ENCODE measurements at places on chromosomes 11 and 22. TPM values are rescaled to one million over a fixed set of nuclear protein-coding genes. Genes with fewer than 3 reads are reported as not detected.
A peak's percentile ranks its signal among the peaks of the same experiment; 100 is the strongest.

DNA sequence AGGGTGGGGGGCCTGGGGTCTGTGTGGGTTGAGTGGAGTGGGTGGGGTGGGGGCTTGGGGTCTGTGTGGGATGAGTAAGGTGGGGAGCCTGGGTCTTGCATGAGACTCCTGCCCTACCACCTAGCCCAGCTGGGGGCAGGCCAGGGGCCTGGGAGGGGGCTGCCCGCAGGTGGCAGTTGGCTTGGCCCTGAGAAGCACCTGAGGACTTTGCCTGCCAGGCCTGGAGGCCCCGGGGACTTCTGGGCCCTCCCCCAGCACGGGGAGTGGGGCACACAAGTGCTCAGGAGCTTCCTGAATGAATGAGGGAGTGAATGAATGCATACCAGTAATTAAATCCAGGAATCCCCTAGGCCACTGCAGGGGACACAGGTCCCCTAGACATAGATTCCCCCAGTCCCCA, 6.6 kb downstream of the PHLDA2 start:
- DNase-seq, result no peak

- no peak for DNase-seq
Observed at GRCh38 chr11:61841636-61842527, 13.8 kb downstream of the FADS2 start.

DNA sequence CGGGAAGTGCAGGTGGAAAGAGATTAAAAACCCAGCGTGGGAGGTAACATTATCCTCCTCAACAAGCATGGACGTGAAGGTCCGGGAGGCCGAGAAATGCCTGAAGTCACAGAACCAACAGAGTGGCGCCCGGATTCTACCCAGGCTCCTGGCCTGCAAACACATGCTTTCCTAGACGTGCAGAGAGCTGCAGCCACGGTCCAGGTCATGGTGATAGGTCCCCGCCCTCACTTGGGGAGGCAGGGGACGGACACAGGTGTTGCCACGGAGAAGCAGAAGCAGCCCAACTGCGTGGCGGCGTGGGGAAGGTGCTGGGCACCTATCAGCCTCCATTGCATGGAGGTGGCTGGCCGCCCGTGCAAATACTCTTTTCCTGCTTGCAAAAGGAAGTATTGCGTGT, 148.8 kb downstream of the MPPED1 start:
- no peak for DNase-seq

DNA sequence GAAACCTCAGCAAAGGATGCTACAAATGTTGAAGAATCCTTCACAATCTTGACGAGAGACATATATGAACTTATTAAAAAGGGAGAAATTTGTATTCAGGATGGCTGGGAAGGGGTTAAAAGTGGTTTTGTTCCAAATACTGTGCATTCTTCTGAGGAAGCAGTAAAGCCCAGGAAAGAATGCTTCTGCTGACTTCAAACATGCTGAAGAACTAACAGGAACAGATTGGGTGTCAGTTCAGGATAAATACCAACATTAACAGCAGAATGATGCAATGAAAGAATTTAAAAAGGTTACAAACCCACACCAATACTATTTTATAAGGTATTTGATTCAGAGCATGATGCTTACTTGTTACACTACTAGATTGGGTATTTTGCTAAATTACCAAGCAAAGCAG, 33.9 kb downstream of the RAB39A start:
- DNase-seq, result no peak

- no peak for DNase-seq
Observed at GRCh38 chr11:1082346-1082727, 7.7 kb downstream of the MUC2 start.

- DNase-seq, result peak; percentile 18
Observed at GRCh38 chr11:78659326-78660270, 84.9 kb upstream of the NARS2 start.

GRCh38 chr11:102317768-102318103, 452 bp downstream of the BIRC3 start:
- DNase-seq, result no peak

- no peak for DNase-seq
Observed at GRCh38 chr22:40352763-40353162, 6.5 kb downstream of the ADSL start.

DNA sequence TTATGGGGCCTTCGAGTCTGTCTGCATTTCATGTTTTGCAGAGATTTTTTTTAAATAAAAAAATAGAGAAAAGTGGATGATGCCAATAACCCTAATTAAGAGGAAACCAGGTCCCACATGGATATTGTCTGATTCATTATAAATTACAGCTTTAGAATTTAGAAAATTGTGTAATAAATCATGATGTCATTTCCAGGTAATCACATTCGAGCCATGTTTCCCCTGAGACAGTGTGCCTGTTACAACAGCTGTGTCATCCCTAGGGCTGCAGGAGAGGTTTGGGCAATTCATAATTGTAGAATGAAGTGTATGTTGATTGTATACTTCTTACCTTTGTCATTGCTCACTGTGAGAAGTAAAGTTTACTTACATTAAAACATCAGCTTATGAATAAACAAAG, 38.3 kb downstream of the NCAM1 start:
- no peak for DNase-seq

DNA sequence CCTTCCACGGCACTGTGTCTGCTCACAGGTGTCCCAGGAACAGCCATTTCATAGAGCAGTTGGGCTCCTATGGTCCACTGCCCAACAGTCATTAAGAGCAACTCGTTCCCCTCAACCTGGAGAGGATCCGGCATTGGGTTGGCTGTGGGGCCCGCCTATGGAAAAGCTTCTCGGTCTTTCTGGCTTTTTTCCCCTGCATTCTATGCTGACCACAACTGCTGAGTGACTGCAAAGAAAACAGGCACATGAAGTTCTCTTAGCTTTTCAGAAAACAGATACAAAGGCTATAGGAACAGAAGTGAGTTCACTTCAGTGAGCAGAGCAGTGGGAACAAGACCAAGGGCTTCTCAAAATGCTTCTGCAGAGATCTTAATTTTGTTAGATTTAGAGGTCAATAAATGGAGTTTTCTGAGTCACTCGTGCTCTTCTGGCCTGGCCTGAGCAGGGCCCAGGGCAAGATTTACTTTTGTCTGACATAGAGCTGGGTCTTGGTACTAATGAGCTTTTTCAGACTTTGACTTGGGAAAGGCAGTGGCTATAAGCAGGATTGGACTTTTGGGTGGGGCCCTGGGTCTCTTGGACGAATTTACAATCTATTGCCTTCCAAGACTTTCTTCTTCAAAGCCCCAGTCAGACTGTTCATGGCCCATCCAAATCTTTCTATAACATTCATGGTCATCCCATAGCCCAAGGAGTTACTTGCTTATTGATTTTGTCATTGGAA, 13.6 kb upstream of the APOL5 start:
- DNase-seq, result no peak

- DNase-seq, result no peak
Observed at GRCh38 chr11:57566905-57567514, 462 bp downstream of the UBE2L6 start.

- DNase-seq, result peak; percentile 32
Observed at GRCh38 chr11:20131788-20132666, 28.2 kb downstream of the DBX1 start.

DNA sequence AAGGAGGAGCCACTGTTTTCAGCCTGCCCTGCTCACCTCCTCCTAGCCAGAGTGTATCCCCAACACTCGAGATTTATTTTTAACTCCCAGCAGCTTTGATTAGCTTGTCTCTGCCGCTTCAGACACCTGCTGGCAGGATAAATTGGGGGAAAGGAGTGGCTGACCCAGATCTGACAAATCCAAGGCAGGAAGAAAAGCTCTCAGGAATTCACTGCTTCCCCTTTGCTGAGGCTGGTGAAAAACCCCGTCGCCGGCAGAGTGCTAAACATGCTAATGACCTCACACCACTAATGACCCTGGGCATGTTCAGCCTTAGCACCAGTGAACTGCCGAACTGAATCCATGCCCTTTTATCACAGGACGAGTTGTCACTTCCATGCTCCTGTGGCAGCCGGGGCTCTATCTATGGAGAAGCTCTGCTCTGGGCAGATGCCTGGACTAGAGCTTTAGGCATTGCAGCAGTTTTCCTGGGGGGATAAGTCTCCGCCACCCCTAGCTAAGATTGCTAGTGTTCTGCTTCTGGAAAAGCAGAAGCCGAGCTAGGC, 52.2 kb downstream of the FEZ1 start:
- DNase-seq, result no peak

The KCNC1 gene
- not detected for total RNA-seq

The UCP2 gene
- 14.0 TPM for total RNA-seq

The ARHGEF17 gene
- total RNA-seq, result 12.0 TPM

The CRYBB2 gene
- total RNA-seq, result not detected

The RIN1 gene
- total RNA-seq, result 56.8 TPM
